ENCODE measurements at places on chromosomes 16 and 17.
A peak's percentile ranks its signal among the peaks of the same experiment; 100 is the strongest.

GRCh38 chr17:9837551-9838471, 12.1 kb downstream of the GLP2R start:
- DNase-seq: peak; percentile 92

- no peak for DNase-seq
Measured at GRCh38 chr16:17233318-17234002, 237.3 kb downstream of the XYLT1 start.

GRCh38 chr16:29700253-29700987, 21.4 kb downstream of the QPRT start:
- DNase-seq: peak; percentile 83

DNA sequence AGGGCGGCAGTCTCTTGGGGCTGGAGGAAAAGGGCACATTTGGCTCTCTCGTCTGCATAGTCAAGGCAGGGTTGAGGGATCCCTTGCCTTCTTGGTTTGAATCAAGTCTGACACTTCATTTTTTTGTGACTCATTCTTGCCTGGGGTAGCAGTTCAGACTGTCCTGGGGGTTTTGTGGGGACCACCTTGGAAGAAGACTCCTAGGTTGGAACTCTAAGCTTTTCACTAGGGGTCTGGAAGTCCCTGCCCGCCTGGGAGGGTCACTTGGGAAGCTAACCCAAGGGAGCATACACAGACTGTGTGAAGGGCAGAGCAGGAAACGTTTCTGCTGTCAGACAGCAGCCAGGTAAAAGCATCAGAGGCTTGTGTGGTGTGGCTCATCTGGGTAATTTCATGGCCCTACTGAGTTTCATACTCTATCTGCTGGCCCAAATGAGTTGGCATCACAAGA, 11.3 kb downstream of the YPEL2 start:
- no peak for DNase-seq

GRCh38 chr16:50591800-50592771, 43.9 kb downstream of the NKD1 start:
- no peak for DNase-seq

- no peak for DNase-seq
Measured at GRCh38 chr16:17228048-17228707, 242.6 kb downstream of the XYLT1 start.

DNA sequence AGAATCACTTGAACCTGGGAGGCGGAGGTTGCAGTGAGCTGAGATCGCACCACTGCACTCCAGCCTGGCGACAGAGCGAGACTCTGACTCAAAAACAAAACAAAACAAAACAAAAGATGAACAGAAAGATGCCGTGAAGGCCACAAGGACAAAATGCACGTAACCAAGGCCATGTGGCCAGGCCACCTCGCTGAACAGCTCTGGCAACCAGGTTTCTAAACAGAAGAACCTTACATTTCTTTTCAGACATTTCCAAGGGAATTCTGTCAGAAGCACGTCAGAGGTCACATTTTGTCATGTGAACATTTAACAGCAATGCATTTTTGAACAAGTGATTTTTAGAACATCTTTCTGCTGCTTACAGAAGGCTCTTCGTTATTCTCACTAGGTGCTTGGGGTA, 28.8 kb downstream of the USP22 start:
- no peak for DNase-seq

- no peak for DNase-seq
Measured at GRCh38 chr16:50165473-50165872, 12.4 kb downstream of the TENT4B start.

- DNase-seq: peak; percentile 75
Measured at GRCh38 chr17:76866774-76867577, 1.2 kb upstream of the MGAT5B start.

DNA sequence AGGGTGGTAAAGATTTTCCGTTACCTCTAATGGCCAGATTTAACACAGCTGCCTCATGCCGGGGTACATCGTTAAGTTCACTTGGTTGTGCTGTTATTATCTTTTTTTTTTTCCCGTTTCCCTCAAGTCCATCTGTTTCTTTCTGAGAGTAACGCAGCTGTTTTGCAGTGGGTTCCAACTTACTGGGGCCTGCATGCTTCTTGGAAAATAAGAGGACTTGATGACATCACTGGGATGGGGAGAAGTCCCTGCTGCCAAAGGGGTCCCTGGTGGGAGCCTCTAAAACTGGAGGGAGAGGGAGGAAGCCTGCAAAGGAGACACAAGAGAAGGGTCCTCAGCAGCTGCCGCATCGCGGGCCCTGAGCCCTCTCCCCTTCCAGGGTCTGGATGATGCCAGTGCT, 77.8 kb upstream of the NOL11 start:
- no peak for DNase-seq

DNA sequence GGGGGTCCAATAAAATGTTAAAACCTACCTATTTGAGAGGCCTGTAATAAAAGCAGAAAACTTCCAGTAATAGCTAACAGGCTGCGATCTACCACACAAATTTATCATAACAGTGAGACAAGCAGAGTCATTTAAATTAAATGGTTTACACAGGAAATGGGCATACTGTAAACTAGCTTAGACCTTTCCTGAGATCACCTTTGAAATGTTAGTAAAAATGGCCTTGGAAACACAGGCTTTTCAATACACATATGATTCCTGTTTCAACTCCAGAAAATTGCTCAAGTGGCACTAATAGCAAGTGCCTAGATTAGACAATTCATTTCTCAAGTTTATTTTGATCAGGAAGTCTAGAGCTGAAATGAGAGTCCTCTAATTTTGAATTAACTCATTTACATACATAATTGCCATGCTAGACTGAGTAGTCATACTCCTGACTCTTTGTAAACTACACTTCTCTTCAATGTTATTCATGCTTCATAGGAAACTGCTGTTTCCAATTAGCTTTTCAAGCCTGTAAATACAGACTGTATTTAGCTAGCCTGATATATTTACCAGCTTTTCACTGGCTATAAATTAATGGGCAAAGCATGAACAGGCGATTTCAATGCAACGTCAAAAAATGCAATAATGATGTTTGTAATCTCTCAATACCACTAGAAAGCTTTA, 43.3 kb downstream of the PARN start:
- peak; percentile 17 for DNase-seq

DNA sequence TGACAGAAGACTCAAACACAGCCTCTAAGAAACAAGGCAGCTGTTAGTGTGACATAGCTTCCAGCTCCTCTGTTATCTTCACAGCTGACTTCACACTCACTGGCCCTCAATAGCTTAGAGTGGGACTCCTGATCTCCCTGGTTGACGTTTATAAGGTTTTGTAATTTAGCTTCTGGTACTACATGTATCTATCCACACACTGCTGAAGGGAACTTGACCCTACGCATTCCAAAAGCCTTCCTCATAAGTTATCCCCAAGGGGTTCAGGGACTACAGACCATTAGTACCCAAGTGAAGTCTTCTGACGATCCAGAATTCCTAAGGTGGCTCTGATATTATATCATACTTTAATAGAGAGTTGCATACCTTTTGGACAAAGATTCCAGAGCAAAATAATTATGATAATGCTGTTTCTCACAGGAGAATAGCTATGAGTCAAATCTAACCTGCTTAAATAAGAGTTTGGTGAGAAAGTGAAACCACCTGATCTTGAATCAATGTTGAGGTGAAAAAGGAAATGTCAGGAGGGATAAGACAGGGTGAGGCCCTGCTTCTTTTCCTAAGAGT, 14.5 kb downstream of the ACACA start:
- DNase-seq: peak; percentile 82

DNA sequence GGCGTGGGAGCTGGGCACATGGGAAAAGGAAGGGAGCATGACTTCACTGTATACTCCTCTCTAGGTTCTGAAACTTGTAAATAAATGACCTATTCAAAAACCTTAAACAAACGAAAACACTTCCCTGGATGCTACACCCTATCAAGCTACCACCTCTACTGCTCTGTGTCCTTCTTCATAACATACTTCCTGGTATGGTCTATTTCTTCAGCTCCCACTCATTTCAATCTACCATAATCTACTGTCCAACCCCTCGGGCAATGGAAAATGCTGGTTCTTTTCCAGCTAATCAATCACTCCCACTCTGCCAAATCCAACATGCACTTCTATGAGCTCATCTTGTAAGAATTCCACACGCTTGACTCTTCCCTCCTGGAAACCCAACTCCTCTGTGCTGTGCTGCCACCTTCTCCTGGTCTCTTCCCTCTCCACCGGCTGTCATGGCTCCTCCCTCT, 42.4 kb downstream of the AMFR start:
- peak; percentile 75 for DNase-seq

Measured in fibroblast of skin of right biceps (primary cell).